ENCODE measurements at places on chromosomes 4 and X.
A peak's percentile ranks its signal among the peaks of the same experiment; 100 is the strongest.

DNA sequence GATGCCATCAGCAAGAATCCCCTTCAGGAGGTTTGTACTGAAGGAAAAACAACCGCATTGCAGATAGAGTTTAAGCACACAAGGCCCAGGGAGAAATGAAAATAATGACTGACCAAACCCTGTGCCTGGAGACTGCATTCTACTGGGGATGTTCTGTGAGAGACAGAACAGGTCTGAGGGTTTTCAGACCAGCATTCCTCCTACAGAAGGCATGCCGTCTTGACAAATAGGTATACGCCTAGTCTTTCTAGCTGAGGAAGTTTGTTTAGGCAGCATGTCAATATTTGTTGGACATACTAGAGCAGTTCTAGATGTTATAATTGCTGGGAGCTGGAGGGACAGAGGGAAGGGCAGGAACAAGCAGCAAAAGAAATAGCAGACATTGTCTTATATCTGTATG lies 68.4 kb upstream of the SCOC start:
- peak; percentile 5 for DNase-seq

DNA sequence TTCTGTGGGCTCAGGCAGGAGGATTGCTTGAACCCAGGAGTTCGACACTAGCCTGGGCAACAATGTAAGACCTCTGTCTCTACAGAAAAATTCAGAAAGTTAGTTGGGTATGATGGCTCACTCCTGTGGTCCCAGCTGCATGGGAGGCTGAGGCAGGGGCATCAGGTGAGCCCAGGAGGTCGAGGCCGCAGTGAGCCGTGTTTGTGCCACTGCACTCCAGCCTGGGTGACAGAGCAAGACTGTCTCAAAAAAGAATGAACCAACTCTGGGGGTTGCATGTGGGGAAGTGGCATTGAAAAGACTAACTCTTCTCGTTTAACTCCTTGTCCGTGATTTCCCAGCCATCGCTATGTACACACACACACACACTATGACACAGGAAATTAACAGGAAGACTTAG lies 26.9 kb downstream of the ENOPH1 start:
- DNase-seq: no peak

- DNase-seq: no peak
These were observed 1440.9 kb upstream of the ADGRL3 start for GRCh38 chr4:59759082-59759825.

GRCh38 chr4:138821331-138821730 lies 194.2 kb upstream of the NOCT start:
- DNase-seq: no peak

DNA sequence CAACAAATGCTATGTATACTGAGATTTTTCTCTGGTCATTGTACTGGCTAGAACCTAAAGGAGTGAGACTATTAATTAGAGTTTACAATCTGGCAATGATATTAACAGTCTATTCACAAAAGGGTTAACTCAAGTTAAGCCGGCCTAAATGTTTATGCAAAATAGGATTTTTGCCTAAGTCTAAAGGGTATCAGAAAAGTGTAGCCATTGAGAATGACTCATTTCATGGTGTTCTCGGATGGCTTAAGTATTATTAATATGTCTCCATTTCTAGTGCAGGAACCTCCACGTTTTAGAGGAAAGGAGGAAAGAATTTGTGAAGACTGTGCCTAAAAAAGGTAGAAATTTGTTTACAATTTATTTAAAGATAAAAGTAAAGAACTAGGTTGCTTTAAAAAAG lies 29.8 kb downstream of the DYNLT3 start:
- no peak for DNase-seq

GRCh38 chr4:112518675-112519074 lies 2.7 kb upstream of the NEUROG2 start:
- DNase-seq: no peak

DNA sequence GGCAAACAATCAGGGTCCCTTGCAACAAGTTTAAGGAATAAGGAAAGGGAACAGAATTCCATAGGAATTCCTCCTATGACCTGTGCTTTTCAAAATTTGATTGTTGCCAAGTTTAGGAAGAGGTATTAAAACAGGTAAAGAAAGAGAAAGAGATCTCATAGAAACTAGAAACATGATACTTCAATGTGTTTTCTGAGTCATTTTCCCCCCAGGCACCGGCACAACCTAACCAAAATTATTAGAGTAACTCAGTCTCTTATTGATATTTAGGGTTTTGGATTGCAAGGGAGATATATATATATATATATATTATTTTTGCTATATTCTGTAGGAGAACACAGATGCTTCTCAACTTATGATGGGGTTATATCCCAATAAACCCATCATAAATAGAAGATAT lies 278.0 kb upstream of the DKK2 start:
- DNase-seq: no peak

DNA sequence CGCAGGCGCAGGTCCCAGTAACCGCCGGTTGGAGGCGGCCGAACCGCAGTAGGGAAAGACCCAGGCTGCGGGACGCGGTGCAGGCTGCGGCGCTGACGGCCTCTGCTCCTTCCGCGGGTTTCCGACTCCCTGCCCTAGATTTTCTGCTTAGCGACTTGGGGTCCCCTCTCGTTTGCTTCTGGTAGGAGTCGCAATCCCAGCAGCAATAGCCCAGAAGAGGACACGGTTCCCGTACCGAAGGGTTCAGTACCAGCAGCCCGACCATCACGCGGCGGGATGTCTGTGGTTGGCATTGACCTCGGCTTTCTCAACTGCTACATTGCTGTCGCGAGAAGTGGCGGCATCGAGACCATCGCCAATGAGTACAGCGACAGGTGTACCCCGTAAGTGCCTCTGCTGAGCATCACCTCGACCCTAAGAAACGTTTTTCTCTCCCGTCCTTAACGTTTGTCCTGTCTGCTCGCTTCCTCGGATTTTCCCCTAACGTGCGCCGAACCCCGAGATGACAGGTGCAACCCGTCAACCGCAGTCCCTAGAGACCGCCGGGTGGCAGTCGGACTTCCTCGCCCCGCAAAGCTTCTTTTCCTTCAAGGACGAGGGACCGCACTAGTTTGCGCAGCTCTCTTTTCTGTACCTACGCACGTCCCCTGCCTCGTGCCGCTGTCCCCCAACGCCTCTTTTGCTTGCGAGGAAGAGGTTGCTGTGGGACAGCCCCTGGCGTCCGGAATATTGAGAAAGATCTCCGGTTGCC lies at the start of gene HSPA4L:
HSPA4L (plus strand) TSS at position 48 of the 751 bp plus-strand sequence; CDS start at position 277, 229 bp downstream.
- DNase-seq: peak; percentile 50

DNA sequence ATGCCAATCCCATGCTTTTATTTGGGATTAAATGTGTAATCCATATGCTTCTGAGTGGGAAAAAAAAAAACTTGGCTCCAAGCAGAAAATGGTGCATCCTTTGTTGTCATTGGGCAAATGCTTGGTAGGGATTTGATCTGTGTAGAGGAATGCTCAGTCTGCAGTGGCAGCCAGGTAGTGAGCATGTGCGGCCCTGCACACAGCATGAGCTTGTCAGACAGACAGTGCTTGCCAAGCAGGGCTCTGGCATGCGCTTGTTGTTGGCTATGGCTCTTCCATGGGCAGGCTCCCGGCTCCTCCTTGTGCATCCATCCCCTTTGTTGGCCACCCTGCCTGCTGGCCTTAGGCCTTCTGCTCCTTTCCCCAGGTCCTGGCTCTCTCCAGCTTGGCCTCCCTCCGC lies 130.3 kb downstream of the GPR143 start:
- no peak for DNase-seq

- no peak for DNase-seq
These were observed 9.2 kb downstream of the IRAK1 start for GRCh38 chrX:154010330-154011087.

DNA sequence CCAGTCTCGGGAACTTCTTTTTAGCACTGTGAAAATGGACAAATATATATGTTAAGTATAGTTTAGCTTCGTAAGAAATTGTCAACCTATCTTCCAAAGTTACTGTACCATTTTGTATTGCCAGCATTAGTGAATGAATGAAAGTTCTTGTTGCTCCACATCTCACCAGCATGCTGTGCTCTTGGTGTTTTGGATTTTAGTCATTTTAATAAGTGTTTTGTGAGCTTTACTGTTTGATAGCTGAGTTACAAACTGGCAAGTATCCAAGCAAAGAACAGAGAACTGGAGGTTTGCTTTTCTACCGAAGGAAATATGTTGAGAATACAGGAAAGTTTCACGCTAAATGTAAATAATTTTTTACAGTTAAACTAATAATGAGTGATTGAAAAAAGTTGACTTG lies 33.0 kb downstream of the SNCA start:
- DNase-seq: no peak

DNA sequence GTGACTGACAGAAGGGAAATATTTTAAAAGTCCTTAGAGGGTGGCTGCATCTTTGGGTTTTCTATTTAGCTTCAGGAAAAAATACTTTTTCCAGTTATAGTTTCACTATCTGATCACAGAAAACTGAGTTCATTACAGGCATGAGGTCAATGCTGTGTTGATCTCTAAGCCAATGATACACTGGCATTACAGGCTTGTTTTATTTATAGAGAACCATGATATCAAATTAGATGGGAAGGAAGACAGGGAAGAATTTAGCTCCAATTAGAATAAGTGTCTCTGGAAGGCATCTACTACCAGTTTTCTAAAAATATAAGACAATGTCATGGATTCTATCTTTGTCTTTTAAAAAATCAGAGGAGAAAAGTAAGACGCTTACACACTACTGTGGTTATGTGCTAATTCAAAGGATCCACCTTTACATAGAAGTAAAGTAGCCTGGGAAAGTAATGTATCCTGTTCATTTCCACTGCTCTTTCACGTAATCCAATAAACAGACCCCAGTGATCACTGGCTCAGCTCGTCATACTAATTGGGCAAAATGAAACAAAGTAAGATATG lies 344.5 kb upstream of the PPARGC1A start:
- no peak for DNase-seq

DNA sequence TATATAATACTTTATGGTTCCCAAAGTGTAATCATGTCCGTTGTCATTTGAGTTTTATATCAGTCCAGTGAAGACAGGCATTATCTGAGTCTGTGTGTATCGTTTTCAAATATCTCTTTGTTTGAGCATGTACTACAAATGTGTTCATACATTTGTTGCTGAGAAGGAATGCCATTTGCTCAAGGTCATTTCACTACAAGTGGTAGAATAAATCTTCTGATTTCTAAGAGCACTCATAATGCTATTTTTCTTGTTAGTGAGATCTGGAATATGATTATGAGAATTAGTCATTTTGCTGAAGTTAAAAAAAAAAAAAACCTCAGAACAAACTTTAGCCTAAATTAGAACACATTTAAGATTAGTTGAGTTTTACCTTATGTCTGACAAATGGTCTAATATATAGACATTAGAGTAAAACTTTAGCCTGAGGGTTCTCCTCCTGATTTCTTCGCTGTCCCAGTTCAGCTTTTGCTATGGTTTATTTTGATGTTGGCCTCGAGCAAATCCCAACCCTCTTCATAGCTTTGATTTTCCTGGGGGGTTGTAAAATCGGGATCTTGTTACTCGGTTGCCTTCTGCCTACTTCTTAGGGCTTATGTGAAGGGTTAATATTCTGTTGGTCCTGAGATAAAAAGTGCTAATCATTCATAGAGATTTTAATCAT lies 87.1 kb downstream of the TMEM131L start:
- DNase-seq: no peak

DNA sequence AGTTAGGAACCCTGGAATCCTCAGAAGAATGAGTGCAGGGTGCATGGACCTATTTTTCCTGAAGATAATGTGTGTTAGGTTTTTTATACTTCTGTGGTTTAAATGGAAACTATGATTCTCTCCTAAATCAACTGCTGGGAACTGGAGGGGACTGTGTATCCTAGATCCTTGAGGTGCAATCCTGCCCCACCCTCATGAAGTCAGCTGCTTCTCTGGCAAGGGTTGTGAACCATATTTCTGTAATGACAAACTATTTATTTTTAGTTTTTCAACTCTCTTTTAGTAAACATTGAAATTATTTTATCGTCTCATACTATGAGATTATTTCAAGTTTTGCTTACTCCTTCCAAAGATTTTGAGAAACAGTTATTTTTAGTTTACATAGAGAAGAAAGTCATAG lies 25.8 kb upstream of the VEGFC start:
- no peak for DNase-seq

DNA sequence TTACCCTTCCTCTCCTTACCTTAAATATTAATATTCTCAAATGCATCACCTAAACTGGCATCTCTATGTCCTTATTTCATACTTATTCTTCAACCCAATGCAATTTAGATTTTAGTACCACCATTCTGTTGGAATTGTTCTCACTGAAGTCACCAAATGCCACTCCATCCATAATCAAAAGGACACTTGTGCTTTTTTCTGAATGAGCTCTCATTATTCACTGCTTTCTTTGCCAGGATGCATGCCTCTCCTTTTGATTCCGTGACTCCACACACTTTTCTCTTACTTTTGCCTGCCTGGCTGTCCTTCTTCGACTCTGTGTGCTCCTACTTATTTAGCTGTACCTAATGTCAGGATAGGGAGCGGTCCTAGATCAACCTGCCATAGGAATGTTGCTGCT lies 633.1 kb upstream of the BOD1L1 start:
- no peak for DNase-seq

GRCh38 chr4:81919810-81920209 lies 448.1 kb upstream of the RASGEF1B start:
- DNase-seq: no peak

DNA sequence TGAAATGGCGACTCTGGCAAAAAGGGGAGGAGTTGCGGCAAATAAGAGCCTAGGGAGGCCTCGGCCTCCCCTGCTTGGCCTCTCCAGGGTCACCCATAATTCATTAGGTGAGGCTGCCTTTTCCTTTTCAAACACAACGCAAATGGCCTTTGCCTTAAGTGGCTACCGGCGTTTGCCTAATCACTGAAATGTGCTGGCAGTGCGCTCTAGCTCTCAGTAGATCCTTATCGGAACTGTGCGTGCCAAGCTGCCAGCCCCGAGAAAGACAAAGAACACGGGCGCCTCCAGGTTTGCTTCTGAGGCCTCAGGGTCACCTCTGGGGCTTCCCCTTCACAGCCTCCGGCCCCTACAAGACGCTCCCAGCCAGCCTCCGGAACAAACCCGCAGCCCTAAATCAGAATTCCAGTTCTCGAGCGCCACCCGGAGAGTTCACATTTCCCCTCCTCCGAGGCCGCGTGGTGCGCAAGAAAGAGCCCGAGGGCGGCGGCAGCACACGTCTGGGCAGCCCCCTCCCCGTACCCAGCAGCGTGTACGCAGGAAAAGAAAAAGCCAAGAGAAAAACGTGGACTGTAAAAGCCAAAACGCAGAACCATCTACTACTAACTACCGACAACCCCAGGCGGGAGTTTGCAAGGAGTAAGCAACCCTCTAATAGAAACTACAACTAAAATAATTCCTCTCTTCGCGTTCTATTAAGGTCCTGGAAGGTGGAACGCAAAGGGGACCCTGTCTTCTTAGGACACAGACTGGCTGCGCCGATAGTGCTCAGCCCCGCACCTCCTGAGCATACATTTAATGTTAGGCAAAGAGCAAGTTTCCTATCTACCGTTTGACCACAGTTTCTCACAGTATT lies 76.5 kb upstream of the BCOR start:
- peak; percentile 65 for DNase-seq

- DNase-seq: no peak
These were observed 103.7 kb downstream of the SORCS2 start for GRCh38 chr4:7295911-7296660.

- no peak for DNase-seq
These were observed 733.4 kb upstream of the INTU start for GRCh38 chr4:126899331-126899801.

Data from NCI-H146 (cell line).